Stimulated activated CD4-positive, alpha-beta T cell treated with anti-CD3 and anti-CD28 coated beads, Interleukin-15, amount 100 ng/mL, for 1 hour (primary cell): ENCODE measurements at places on chromosomes 2 and 18.

- no peak for DNase-seq
Measured at GRCh38 chr2:181678861-181679543, 1.3 kb downstream of the NEUROD1 start.

- no peak for DNase-seq
Measured at GRCh38 chr2:239734436-239735005, 290.6 kb downstream of the NDUFA10 start.

DNA sequence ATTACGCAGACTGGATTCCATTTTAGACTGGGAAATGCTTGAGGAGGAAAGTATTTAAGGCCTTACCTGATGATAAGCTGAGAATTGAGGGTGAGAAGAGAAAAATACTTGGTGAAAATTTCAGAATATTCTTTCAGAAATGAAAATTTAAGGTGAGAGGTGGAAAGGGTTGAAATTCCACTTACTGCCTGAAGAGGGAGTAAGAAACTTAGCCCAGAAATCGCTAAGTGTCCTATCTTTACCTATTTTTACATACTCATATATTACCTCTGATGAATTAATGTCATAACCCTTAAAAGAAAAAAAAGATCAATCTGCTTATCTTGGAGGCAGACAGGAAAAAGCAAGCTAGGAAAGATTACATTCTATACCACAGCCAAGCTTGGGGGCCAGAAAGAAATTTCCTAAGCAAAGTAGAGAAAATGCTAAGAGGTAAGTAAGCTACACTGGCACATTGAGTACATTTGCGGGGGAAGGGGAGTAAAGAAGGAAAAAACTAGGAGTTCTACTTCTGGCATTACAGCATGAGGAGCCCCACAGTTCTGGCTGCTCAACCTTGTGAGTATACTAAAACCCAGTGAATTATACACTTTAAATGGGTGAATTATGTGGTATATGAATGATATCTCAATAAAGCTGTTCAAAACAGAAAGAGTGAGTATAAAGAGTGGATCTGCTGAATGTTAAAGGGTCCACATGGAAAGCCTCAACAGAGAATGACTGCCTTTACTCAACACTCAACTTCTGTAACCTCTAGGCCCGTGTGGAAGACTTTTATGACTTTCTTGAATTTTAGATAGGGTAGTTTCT, 33.8 kb downstream of the SMC6 start:
- no peak for DNase-seq

GRCh38 chr2:153474407-153474806, 4.2 kb downstream of the RPRM start:
- no peak for DNase-seq

- no peak for DNase-seq
Measured at GRCh38 chr2:131543385-131543891, 15.8 kb downstream of the CCDC74A start.

DNA sequence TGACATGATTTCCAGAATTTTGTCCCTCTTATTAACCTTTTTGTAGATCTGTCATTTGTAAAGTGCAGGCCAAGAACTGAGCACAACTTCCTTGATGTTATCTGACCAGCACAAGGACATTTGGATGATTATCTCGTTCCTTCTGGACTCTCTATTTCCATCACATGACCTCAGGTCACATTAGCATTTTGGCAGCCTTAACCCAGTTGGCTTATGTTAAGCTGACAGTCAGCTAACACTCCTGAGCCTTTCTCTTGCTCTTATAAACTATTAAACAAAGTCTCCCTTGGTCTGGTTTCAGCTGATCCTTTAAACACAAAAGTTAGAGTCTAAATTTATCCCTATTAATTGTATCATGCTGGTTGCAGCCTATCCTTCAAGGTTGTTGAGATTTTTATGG, 167.2 kb upstream of the RBBP8 start:
- no peak for DNase-seq

- no peak for DNase-seq
Measured at GRCh38 chr2:145199827-145200706, 680.1 kb upstream of the ZEB2 start.

DNA sequence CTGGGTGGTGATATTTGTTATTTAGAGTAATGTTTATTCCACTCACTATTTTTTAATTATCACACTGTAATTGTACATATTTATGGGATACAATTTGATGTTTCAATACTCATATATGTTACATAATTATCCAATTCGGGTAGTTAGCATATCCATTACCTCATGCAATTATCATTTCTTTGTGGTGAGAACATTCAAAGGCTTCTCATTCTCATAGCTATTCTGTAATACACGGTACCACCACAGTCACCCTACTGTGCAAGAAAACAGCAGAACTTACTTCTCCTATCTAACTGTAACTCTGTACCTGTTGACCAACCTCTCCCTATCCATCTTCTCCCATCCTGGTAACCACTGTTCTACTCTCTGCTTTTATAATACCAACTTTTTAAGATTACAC, 4.6 kb downstream of the TBC1D8 start:
- DNase-seq: no peak

- DNase-seq: no peak
Measured at GRCh38 chr2:43950383-43951008, 45.3 kb downstream of the LRPPRC start.

DNA sequence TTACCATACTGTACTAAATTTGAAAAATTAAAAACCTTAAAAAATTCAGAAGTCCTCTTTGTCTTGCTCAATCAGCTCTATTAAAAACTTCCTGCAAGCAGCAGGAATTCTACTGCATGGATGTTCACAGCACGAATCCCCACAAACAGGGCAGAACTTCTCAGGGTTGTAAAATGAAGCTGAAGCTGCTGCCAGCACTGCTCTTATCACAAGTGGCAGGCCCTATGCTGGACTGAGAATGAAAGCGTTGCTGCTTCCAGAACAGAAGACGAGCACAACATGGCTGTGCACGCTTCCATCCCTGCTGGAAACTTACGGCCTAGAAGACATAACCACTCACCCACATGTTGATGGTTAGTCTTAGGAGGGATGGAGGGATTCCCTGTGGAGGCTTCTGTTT, 134.0 kb downstream of the RAB3GAP1 start:
- DNase-seq: no peak

- DNase-seq: no peak
Measured at GRCh38 chr2:179876266-179876665, 14.9 kb upstream of the ZNF385B start.

DNA sequence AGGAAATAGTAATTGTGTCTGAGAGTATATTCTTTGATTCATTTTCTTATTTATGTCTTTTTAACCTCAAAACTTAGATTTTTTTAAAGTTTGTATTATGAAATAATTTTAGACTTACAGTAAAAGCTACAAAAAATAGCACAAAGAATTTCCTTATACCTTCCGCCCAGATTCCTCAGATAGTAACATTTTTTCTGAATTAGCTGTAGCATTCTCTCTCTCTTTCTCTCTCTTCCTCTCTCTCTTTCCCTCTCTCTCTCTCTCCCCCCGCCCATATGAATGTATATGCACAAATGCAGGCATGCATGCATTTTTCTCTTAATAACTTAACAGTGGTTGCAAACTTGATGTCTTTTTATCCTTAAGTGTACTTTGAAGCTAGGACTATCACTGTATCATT, 361.1 kb upstream of the NRP2 start:
- no peak for DNase-seq

DNA sequence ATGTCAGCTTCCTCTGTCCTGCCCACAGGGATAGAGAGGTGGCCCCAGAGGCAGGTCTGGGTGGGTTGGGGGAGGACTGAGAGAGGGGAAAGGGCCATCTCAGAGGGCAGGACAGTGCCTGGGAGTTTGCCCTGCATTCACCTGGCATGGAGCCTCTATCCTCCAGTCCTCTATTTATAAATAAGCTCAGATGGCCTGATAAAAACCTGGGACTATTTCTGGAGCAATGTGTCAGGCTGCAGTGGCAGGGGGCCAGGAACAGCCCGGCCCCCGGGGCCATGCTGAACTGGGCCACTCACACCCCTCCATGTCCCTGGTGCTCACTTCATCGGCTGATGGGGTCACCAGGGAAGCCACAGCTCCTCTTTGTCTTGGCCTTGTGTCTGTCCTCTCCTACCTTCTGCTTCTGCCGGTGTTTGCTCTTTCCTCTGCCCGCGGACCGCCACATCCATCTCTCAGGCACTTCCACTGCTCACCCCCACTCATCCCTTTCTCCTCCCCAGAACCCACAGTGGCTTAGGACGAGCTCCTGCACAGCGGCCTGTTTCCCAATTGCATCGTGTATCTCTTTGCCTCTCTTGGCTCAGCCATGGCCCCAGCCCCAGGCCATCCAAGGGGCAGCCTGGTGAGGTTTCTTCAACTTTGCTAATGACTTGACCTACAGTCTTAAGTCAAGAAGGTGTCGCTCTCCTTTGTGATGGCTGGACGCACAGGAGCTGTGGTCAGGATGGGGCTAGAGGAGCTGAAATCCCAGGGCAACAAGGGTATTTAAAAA, 38.8 kb downstream of the SCTR start:
- DNase-seq: no peak

DNA sequence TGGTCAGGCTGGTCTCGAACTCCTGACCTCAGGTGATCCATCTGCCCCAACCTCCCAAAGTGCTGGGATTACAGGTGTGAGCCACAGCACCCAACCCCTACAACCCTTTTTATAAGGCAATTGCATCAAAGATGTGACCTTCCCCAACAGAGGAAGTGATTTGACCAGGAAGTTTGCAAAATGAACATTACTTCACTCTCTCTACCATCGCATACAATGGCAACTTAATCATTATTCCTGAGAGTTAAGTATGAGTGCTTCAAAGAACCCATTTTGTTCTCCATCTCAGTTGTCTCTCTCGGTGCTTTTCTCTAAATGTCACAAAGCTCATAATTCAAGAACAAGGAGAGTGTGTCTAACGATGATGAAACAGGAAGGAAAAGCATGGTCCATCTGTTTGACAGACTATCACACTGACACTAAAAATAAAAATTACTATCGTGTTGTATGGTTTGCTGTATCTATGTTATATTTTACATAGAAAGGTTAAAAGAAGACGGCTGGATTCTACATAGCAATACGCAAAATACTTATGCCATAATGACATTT, 18.1 kb upstream of the CREG2 start:
- no peak for DNase-seq
